Left lung (tissue), 14 donors: ENCODE measurements at places on chromosomes 5 and 9.

DNA sequence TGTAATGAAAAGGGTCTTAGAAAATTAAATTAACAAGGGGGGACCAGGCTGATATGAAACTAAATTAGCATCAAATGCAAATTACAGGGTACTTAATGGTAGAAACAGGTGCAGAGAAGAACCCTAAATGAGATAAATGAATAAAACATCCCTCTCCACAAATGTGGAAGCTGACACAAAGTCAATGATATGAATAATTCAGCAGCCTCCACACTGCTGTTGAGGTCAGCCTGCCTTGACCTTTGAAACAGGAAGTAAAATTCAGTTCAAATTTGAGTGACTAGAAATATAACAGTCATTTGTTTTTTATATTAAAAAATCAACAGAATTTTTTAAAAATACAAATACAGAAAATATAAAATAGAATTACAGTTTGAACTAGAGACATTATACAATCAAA is 40.0 kb downstream of the EBF1 start:
- DNase-seq, result no peak

DNA sequence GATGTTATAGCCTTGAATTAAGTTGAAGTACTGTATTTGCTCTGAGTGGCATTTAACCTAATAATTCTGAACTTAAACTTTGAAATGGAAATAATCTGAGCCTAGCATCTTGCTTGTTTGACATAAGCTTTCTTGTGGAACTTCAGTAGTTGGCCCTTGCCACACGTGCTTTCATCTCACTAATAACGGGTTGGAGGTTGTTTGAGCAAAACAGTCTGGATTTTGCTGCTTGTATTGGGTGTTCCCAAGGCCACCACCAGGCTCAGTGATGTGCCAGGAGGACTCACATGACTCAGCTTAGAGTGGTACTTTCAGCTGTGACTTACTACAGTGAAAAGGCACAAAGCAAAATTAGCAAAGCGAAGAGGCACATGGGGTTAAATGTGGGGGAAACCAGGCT is 35.7 kb downstream of the SECISBP2 start:
- DNase-seq, result no peak

GRCh38 chr5:43150748-43151147 is 30.0 kb downstream of the ZNF131 start:
- DNase-seq, result no peak

DNA sequence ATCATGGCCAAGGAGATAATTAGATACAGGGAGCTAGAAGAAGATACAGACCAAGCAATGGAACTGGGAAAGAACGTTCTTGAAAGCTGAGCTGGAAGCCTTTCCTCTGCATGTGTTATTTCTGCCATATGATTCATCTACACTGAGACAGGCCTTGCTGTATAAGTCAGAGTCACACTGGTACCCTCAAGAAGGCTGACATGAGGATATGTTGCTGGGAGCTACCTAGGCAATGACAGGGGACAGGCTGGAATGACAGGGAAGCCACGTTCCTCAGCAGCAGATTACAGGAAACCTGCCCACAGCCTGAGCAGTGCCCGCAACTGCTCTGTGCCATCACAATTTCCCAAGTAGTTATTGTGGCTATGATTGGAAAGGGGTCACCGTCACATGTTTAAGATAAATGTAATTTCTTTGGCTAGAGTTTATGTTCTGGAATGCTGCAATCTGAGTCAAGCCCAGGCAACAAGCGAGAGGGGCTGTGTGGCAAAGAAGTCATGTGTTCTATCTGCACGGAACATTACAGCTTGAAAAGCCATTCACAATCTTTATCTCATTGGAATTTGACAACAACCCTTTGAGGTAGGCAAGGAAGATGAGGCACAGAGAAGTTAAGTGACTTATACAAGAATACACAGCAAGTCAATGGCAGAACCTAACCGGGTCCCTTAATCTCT is 108.2 kb downstream of the TTLL11 start:
- DNase-seq, result no peak

GRCh38 chr5:143964919-143965318 is 153.0 kb downstream of the HMHB1 start:
- no peak for DNase-seq

- DNase-seq, result no peak
Measured at GRCh38 chr5:178551059-178551458, 39.1 kb downstream of the COL23A1 start.
